H7 (cell line): ENCODE measurements at places on chromosomes 1 and 21.
A peak's percentile ranks its signal among the peaks of the same experiment; 100 is the strongest.

GRCh38 chr1:182259968-182260367 is 131.6 kb downstream of the GLUL start:
- no peak for DNase-seq

GRCh38 chr1:23210351-23210785 is 6.9 kb downstream of the HTR1D start:
- peak; percentile 63 for DNase-seq

DNA sequence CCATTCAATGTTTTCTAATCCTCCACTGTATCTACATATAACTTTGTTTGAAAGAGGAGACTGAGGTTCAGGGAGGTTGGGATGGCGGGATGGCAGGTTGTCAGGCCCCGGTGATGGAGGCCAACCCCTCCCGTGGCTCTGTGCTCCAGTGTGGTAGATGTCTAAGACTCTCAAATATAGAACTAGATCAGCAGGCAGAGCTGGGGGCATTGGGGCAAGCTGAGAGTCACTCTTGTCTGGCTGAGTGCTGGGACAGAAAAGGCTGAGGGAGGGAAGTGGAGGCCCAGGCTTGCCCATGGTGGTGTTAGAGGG is 1.7 kb downstream of the IL6R start:
- DNase-seq = no peak

GRCh38 chr1:56505792-56506743 is 73.3 kb downstream of the PLPP3 start:
- no peak for DNase-seq

DNA sequence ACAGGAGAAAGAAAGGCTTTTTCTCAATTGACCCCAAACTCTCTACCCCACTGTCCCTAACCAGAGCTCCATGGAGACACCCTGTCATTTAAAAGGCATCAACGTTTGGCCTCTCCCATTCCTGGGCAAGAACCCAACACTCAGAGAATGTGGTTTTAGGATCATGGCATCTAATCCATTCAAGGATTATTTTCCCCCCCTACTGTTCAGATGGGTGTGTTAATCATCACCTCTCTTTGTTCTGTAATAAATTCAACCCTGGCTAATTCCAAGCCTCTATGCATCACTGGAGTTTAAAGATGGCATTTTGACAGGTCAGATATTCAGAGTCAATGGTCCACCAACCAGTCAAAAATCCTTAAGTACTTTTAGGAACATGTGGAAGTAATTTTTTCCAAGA is 42.7 kb downstream of the TBX15 start:
- no peak for DNase-seq

DNA sequence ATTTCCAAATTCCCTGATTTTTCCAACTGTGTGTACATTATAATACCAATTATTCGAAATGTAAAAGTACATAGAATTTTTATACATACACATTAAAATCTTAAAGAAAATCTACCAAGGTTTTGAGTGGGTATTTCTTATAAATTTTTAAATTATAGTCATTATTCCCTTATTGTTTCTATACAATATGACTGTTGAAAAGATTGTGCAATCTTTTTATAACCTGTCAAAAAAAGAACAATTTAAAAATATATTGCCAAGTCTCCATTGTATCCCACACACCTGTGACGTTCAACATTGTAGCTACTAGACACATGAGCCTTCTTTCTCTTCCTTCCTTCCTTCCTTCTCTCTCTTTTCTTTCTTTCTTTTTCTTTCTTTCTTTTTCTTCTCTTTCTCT is 473.2 kb upstream of the CHRM3 start:
- DNase-seq = no peak

- DNase-seq = no peak
These were observed 92.5 kb downstream of the CDC42BPA start for GRCh38 chr1:227225715-227226346.

- DNase-seq = no peak
These were observed 5.8 kb downstream of the ATP5IF1 start for GRCh38 chr1:28241638-28242241.

GRCh38 chr1:9891207-9891606 is 18.9 kb downstream of the CTNNBIP1 start:
- DNase-seq = peak; percentile 57

DNA sequence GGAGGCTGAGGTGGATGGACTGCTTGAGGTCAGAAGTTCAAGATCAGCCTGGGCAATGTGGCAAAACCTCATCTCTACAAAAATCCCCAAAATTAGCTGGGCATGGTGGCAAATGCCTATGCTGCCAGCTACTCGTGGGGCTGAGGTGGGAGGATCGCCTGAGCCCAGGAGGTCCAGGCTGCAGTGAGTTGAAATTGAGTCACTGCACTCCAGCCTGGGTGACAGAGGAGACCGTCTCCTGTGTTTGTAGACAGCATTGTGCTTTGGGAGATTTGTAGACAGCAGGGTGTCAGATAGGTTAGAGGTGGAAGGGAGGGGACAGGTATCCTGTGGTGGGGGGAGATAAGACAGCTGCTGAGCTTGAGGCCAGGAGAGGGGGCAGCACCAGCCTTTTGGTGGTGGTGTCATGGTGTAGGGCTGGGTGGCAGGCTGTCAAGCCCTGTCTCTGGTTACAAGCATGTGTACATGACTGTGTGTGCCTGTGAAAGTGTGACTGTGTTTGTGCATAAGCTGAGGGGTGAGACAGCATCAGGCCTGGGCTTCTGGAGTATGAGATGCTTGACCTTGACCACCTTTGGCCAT is 15.2 kb downstream of the PPFIA4 start:
- no peak for DNase-seq

DNA sequence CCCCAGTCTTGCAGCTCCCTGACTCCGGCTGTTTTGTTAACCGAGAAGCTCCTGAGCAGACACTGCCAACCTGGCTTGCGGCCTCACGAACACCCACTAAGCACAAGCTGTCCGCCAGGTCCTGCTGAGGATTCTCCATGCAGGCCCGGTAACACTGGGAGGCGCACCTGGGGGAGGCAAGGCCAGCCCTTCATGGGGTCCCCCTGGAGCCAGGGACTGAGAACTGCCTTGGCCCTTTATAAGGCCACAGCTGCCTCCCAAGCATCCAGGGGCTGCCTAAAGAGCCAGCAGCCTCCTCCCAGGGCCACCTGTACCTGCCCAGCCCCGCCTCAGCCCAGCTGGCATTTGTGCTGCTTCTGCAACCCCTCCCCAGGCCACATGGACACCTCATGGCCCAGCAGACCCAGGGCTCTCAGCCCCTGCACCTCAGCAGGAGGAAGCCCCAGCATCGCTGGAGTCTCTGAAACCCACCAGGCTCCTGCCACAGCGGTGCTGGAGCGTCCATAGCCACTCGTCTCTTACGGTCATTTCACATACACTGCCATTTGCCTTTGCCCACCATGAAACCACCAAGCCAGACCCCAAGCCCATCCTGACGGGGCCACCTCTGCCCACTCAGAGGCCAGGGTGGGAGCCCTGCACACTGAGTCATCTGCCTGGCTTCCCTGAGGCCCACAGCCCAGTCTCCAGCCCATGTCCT is 82.5 kb downstream of the NPHP4 start:
- peak; percentile 70 for DNase-seq

DNA sequence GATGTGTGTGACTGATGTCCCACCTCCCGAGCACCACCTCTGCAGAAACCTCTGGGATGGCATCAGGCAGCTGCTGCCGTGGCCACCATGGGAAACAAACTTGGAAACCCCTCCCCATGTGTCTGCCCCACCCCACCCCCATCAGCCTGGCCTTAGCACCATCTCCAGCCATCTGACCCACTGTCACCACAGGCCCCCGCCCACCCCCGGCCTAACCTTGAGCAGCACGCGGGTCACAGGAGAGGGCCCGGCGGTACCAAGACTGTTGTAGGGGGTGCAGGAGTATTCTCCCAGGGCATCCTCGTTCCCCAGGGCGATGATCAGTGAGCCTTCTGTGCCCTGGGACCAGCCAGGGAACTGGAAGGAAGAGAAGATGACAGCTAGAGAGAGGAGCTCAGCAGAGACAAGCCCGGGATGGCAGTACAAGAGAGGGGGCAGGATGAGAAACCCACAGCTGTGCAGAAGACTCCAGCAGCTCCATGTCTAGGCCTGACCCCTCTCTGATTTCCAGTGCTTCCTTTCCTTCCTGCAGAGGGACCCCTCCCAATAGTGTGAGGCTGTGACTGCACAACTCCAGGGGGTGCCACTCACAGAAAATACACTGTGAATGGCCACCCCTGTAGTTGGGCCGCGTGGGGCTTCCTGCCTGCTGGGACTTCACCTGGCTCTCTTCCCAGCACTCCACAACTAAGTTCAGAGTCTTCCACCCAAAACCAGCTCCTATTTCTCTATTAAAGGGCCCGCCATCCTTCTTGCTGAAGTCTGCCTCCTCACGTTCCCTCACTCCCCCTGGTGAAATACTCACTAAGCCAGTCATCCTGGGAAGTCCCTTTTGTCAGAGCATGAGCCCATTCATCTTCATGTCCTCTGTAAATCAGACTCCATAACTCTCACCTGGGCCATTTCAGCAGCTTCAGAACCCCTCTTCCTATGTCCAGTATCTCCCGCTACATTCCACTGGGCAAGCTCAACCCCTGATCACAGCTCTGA is 7.3 kb upstream of the TAGLN2 start:
- peak; percentile 41 for DNase-seq

DNA sequence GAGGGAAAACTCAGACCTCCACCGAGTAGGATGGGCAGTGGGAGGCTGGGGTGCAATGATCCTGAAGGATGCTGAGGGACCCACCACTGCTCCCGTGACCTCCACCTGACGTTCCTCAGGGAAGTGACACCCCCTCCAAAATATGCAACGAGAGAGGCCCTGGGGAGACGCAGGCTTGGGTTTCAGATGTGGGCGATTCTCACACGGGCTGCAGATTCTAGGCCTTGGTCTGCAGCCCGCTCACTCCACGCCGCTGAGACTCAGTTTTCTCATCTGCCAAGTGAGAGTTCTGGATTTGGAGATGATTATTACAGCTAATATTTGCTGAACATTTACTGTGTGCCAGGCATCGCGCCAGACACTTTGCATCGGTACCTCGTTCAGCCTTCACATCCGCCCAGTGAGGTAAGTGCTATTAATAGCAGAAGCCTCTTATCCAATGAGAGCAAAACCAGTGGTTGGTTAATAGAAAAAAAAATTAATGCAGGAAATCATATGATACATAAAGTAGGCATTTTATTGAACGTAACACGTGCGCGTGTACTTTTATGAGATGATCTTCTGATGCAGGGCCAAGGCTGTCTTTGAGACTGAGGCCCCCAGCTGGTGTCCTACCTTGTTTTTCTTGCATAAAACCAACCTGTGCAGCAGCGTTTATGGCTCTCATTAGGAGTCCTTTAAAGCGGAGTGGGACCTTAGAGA is 102.0 kb upstream of the RUNX3 start:
- DNase-seq = no peak

- DNase-seq = no peak
These were observed 57.4 kb downstream of the B3GALT5 start for GRCh38 chr21:39669976-39670661.

GRCh38 chr1:35558374-35559316 is 1.0 kb downstream of the NCDN start:
- peak; percentile 84 for DNase-seq
